Heart right ventricle (tissue), 16 donors: ENCODE measurements at places on chromosomes 12 and 14. TPM values are rescaled to one million over a fixed set of nuclear protein-coding genes. Genes with fewer than 3 reads are reported as not detected.
A peak's percentile ranks its signal among the peaks of the same experiment; 100 is the strongest.

Gene CLEC4D
- 0.25 TPM for total RNA-seq

Gene TFCP2
- 19.3 TPM for total RNA-seq

Gene PIK3C2G
- not detected for total RNA-seq

Gene SLC17A8
- total RNA-seq: not detected

Gene NTF3
- total RNA-seq: 0.74 TPM

Gene PZP
- total RNA-seq: 0.45 TPM

Gene PIGH
- total RNA-seq: 13.6 TPM

Gene LALBA
- not detected for total RNA-seq

DNA sequence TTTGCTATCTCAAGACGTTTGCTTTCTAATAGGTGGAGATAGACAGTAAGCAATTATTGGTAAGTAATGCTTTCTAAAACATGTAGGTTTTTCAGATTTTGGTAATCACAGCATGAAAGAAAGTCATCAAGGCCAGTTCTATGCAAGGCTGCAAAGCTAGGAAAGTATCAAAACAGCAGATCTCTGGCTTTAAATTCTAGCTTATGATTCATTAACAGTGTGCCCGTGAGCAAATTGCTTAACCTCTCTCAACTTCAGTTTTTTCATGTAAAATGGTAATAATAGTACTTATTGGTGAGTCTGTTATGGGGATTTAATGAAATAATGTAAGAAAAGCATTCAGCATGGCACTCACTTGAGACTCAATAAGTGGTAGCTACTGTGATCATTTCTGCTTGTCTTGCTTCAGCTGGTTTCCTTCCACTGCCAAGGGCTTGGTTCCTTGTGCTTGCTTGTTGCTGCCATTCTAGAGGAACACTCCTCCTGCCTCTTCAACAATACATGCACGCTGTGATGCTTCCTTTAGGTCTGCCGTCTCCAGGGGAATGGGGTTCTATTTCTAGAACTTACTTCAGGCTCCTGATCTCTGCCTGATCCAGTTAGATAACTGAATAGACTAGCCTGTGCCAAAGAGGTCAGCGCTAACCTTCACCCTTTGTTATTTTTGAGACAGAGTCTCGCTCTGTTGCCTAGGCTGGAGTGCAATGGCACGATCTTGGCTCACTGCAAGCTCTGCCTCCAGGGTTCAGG lies 88.4 kb downstream of the CAND1 start:
- H3K27ac ChIP-seq: no peak overlapping the region
- no peaks in the 10 kb centered on the region for H3K36me3 ChIP-seq
- DNase-seq: no peak
- peaks cover 17% of the 10 kb centered on the region for H3K4me1 ChIP-seq
- H3K27me3 ChIP-seq: no peaks in the 10 kb centered on the region

- H3K27me3 ChIP-seq: no peaks in the 10 kb centered on the region
- H3K4me3 ChIP-seq: no peak overlapping the region
- H3K4me1 ChIP-seq: no peaks in the 10 kb centered on the region
- no peaks in the 10 kb centered on the region for H3K36me3 ChIP-seq
Measured at GRCh38 chr14:33377596-33378390, 439.1 kb downstream of the NPAS3 start.

- H3K27me3 ChIP-seq: no peaks in the 10 kb centered on the region
- H3K4me1 ChIP-seq: peaks cover 24% of the 10 kb centered on the region
- H3K27ac ChIP-seq: no peak overlapping the region
- peak overlapping the region; percentile 70 for H3K4me3 ChIP-seq
- no peaks in the 10 kb centered on the region for H3K36me3 ChIP-seq
- no peak for DNase-seq
Measured at GRCh38 chr14:67620217-67620785, 581 bp downstream of the ARG2 start.

DNA sequence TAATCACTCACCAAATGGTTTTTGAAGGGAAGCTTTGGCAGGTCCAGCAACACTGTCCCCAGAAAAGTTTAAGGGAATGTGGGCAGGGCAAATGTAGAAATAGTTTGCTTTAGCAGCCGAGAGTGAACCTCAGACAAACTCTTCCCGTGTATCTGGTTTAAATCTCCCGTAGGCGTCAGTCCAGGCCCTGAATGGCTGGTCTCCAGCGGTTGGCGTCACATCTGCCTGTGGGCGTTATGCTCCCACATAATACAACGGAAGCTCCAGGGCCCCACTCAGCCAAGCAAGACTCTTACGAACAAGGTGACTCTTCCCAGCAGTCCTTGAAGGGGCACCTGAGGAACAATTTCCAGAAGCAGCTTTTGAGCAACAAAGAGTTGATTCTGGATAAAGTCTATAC lies 942 bp downstream of the ZC2HC1C start:
- no peak for DNase-seq
- peak overlapping the region; percentile 90 for H3K27ac ChIP-seq
- H3K36me3 ChIP-seq: no peaks in the 10 kb centered on the region
- no peaks in the 10 kb centered on the region for H3K27me3 ChIP-seq
- H3K4me1 ChIP-seq: peaks cover 36% of the 10 kb centered on the region
- peak overlapping the region; percentile 62 for H3K4me3 ChIP-seq

- no peaks in the 10 kb centered on the region for H3K4me1 ChIP-seq
- H3K36me3 ChIP-seq: no peaks in the 10 kb centered on the region
- DNase-seq: no peak
- no peak overlapping the region for H3K4me3 ChIP-seq
- no peak overlapping the region for H3K27ac ChIP-seq
- H3K27me3 ChIP-seq: no peaks in the 10 kb centered on the region
Measured at GRCh38 chr12:52984136-52984535, 22.1 kb upstream of the EIF4B start.

DNA sequence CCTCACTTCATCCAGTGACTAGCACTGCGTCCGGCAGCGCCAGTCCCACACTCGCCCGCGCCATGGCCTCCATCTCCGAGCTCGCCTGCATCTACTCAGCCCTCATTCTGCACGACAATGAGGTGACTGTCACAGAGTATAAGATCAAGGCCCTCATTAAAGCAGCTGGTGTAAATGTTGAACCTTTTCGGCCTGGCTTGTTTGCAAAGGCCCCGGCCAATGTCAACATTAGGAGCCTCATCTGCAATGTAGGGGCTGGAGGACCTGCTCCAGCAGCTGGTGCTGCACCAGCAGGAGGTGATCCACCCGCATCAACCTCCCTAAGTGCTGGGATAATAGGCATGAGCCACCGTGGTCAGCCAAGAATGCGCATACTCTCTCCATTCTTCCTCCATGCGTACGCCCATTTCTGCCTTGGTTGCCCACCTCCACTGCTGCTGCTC lies 59.9 kb downstream of the IRF2BPL start:
- peaks cover 7% of the 10 kb centered on the region for H3K4me1 ChIP-seq
- no peak overlapping the region for H3K4me3 ChIP-seq
- no peak overlapping the region for H3K27ac ChIP-seq

DNA sequence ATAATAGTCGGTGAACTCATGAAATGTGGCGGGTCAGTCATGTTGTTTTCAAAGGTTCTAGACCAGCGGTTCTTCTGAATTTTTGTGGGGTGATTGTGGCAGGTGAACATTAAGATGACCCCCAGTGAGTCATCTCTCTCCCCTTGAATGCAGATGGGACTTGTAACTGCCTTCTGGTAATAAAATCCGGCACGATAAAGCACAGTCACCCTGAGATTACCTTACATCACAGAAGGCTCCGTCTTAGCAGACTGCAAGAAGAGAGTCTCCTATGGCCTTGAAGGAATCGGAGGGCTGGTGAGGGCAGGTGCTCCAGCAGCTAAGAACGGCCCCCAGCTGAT lies 189.6 kb downstream of the FOXN3 start:
- no peak for DNase-seq
- no peak overlapping the region for H3K27ac ChIP-seq

GRCh38 chr14:61188978-61189808 lies 91.9 kb downstream of the TMEM30B start:
- no peaks in the 10 kb centered on the region for H3K36me3 ChIP-seq
- DNase-seq: peak; percentile 57
- peaks cover 23% of the 10 kb centered on the region for H3K4me1 ChIP-seq
- H3K4me3 ChIP-seq: peak overlapping the region; percentile 49
- no peaks in the 10 kb centered on the region for H3K27me3 ChIP-seq
- H3K27ac ChIP-seq: peak overlapping the region; percentile 13

GRCh38 chr12:2541631-2542204 lies 253.1 kb upstream of the FKBP4 start:
- peaks cover 17% of the 10 kb centered on the region for H3K4me1 ChIP-seq
- no peak for DNase-seq
- H3K27me3 ChIP-seq: no peaks in the 10 kb centered on the region
- no peak overlapping the region for H3K27ac ChIP-seq
- no peaks in the 10 kb centered on the region for H3K36me3 ChIP-seq

GRCh38 chr14:91328313-91329050 lies 84.0 kb upstream of the GPR68 start:
- H3K4me1 ChIP-seq: peaks cover 57% of the 10 kb centered on the region
- H3K27ac ChIP-seq: no peak overlapping the region
- no peak overlapping the region for H3K4me3 ChIP-seq

- no peak for DNase-seq
- no peaks in the 10 kb centered on the region for H3K4me1 ChIP-seq
- no peaks in the 10 kb centered on the region for H3K36me3 ChIP-seq
- no peaks in the 10 kb centered on the region for H3K27me3 ChIP-seq
Measured at GRCh38 chr14:85387181-85387580, 142.8 kb upstream of the FLRT2 start.

- peak overlapping the region; percentile 77 for H3K27ac ChIP-seq
- peaks cover 7% of the 10 kb centered on the region for H3K4me1 ChIP-seq
- no peak overlapping the region for H3K4me3 ChIP-seq
- peak; percentile 42 for DNase-seq
Measured at GRCh38 chr12:96501133-96501761, 11.9 kb downstream of the CFAP54 start.

- peak overlapping the region; percentile 94 for H3K27ac ChIP-seq
- no peaks in the 10 kb centered on the region for H3K27me3 ChIP-seq
- no peak for DNase-seq
Measured at GRCh38 chr12:56333197-56333678, 562 bp downstream of the PAN2 start.

- H3K4me1 ChIP-seq: no peaks in the 10 kb centered on the region
- H3K27ac ChIP-seq: no peak overlapping the region
- DNase-seq: no peak
Measured at GRCh38 chr14:104554088-104554607, 25.4 kb upstream of the C14orf180 start.
